ENCODE measurements at places on chromosomes 6 and 20.

DNA sequence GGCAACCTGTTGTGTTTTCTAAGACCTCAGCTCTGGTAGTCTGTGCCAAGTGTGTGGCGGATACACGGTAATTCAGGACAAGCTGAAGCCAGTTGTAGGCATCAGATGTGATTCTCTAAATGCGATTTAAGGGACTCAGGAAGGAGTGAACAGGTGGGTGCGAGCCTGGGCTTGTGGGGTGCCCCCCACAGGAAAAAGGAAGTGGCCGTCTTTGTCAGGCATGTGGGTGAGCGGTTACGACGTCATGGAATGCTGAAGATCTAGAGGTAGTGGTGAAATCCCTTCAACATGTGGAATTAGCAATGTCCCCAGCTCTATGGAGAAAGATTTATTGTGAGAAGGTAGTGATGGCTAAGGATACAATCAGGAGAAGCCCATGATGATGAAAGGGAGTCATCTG lies 95.1 kb upstream of the EXOC2 start:
- no peak for DNase-seq

GRCh38 chr20:3802524-3803239 lies 6.6 kb downstream of the CDC25B start:
- DNase-seq, result no peak

- no peak for DNase-seq
Observed at GRCh38 chr6:27394073-27394472, 5.5 kb downstream of the ZNF391 start.

DNA sequence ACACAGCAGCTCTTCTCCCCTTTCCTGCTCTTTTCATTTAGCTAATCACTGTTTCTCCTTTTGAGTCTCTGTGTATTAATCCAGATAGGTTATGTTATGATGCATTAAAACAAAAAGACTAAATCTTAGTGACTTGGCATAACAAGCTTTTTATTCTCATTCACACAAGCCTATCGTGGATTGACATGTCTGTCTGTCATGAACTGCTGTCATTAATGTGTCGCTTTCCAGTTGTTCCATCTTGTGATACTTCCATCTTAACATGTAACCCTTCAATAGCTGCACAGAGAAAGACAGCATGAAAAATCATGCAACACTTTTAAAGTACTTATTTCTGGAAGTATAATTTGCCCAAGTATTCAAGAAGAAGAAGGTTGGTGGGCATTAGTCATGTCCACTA lies 128.7 kb downstream of the GRIK2 start:
- no peak for DNase-seq

GRCh38 chr6:136923116-136923953 lies 1.2 kb downstream of the SLC35D3 start:
- DNase-seq, result peak; percentile 26

DNA sequence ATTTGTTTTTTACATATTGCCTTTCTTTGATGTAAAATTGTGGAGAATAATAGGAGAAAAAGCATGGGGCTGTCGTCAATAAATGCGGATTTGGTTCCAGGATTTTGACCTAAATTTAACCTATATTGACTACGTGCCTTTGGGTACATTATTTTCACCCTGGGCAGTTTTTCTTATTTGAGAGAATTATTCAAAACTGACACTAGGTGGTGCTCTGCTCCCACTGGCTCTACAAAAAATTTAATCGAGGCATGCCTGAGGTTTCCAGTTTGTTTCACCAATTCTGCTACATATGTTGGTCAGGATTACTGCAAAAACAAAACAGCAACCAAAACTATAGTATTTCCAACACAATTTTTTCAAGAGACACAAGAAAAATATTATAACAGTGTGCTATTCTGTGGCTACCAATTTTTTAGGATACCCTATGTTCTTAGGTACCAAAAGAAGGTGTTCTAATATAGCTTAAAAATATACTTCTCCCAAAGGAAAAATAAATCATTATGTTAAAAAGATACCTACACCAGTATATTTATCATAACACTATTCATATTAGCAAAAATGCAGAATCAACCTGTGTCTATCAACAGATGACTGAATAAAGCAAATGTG lies 48.6 kb upstream of the FABP7 start:
- no peak for DNase-seq

DNA sequence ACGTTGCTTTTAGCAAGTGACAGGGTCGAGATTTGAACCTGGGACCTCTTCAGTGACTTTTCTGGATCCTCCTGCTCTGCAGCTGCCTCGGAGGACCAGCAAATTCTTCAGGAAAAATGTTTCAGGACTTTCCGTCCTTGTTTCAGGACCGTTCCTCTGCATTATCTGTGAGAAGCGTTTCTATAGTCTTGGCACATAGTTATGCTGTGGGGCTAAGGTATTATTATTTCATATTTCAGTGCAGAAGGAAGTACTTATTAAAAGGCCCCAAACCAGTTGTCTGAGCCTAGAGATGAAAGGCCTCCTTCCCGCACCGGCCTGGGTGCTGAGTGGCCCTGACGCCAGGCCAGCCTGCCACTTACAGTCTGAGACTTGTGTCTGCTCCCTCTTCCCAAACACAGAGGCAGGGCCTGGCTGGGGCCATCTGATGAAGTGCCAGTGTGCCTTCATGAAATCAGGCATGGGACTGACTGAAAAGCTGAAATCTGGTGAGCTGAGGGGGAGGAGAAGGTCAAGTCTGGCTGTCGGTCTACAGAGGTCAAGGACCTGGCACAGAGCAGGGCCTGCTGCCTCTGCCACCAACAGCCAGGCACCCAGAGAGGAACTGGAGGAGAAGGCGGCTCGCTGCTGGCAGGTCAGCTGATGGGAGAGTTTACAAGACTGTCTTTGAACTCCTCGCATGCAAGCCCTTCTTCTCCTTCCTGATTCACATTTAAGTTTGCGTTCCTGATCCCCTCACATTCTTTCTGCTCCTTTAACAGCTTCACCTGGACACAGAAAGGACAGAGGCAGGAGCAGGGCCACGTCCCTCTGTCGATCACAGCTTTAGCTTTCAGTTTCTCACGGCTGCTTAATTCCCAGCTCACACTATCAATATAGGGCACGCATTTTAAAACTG lies 8.9 kb upstream of the QKI start:
- no peak for DNase-seq

DNA sequence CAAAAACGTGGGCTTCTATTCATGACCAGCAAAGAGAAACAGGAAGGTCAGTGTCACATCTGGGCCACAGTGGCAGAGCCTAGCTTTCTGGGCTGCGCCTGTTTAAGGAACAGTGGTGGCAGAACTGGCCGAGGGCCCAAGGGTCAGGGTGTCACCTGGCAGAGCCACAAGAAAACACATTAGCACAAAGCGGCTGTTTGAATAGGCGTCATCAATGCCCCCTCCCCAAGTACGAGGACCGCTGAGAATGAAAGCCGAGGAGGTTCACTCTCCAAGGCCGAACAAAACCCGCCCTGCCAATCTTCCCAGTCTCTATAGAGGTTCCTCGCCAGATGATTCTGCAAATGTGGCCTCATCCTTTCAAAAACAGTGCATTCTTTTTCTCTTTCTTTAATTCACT lies 125.2 kb upstream of the TRAF3IP2 start:
- no peak for DNase-seq

GRCh38 chr20:40776466-40777457 lies 87.7 kb upstream of the MAFB start:
- no peak for DNase-seq

DNA sequence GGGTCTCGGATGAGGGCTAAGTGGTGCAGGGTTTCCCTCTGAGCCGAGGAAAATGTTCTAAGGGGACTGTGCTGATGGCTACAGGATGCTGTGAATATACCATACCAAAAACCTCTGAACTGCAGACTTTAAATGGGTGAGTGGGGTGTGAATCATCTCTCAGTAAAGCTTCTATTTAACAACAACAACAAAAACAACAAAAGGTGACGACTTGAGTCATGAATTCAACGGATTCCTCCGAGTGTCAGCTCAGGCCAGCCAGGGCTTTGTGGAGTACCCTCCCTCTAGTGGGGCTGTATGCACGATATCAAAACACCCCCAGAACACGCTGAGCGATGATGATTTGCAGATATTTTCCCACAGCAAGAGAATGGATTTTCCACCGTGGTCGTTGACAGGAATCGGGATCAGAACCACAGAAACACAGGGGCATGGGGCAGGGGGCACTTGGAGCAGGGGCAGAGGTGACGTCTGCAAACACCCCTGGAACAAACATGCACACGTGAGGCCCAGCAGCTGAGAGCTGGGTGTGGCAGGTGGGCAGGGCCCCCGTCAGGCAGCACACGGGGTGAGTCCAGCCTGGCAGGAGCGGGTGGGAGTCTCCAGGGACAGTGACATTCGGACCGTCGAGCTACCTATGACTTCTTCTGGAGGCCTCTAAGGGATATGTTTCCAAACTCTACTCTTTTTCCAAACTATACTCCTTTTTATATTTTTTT lies 38.6 kb downstream of the SLC2A4RG start:
- DNase-seq, result no peak

- DNase-seq, result peak; percentile 12
Observed at GRCh38 chr6:152170702-152171667, 363.5 kb downstream of the ESR1 start.

DNA sequence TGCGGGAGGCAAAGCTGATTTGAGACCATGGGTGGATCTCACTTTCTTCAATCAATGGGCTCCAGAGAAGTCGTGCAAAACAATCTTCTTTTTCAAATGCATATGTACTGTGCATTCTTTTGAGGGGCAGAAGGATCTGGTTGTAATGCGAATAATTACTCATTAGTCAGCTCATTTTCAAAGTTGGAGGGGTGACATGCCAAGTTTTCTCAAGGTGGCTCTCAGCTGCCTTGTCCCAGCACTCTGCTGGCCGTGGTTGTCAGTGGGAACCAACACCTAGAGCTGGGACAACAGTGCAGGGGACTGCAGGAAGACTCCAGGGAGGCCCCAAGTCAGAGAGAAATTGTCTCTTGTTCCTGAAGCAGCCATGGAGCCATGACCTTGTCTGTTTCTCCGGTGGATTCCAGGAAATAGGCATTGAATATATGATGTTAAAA lies 25.3 kb downstream of the MYT1 start:
- no peak for DNase-seq

GRCh38 chr6:120228297-120228696 lies 878.7 kb upstream of the MAN1A1 start:
- no peak for DNase-seq
